RWPE1 (cell line): ENCODE measurements at places on chromosomes 4 and X.

DNA sequence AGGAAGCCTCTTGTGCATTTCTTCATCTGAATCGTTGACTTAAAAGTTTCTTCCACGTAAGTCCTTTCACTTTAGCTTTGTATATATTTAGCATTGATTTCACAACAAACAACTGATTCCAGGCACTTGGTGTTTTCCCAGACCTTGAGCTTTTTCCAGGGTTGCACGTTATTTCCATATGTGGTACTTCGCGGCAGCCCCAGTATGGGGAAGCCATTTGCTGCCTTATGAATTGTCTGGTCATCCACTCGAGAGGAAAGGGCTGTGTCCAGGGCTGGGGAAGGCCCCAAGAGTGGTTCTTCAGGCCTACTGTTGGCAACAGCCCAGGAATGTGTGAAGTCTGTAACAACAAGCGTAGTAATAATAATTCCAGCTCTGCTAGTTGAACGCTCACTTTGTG lies 2.8 kb upstream of the TLR8 start:
- no peak for DNase-seq

GRCh38 chr4:157217708-157218107 lies 2.8 kb upstream of the GRIA2 start:
- no peak for DNase-seq

DNA sequence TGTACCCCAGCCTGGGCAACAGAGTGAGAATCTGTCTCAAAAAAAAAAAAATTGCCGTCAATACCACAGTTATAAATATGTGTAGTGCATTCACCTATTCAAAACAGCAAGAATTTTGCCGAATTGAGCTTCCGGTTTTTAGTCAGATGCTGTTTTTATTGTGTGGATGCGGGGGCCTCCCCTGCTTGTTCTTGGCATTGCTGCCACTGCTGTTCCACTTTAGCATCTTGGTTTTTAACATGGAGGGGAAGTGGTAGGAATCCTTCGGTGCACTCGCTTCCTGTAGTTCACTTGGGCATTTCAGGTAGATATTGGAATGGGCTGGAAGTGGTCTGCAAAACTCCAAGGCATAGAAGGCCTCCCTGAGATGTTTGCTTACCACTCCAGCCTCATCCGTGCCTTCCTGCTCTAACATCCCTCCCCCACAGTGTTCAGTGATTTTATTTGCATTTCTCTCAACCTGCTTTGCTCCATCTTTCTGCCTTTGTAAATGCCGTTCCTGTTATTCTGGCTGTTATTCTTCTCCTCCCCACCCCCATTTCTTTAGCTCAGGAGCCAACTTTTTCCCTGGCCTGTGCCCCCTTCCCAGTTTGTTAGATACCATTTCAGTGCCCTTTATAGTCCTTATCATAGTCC lies 25.5 kb downstream of the MOB1B start:
- no peak for DNase-seq

- DNase-seq, result peak; percentile 24
These were observed 54.4 kb downstream of the FAT1 start for GRCh38 chr4:186669159-186669731.

DNA sequence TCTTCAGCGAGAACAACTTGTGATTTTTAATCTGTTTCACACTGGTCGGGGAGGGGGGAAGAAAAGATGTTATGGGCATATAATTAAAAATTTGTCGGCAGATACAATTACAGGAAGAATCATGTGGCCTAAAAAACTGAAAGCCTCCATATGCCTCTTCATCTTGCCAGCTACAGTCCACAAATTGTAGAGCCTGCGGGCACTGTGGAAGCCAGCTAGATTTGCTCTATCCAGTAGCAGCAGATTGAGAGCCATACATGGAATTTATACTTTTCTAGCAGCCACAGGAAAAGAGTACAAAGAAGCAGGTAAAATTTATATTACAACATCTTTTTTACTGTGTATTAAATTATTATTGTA lies 147.3 kb downstream of the TBL1X start:
- no peak for DNase-seq

- DNase-seq, result no peak
These were observed 43.7 kb downstream of the MAGEC1 start for GRCh38 chrX:141947350-141947749.

- no peak for DNase-seq
These were observed 6.7 kb downstream of the TNMD start for GRCh38 chrX:100591256-100592051.

DNA sequence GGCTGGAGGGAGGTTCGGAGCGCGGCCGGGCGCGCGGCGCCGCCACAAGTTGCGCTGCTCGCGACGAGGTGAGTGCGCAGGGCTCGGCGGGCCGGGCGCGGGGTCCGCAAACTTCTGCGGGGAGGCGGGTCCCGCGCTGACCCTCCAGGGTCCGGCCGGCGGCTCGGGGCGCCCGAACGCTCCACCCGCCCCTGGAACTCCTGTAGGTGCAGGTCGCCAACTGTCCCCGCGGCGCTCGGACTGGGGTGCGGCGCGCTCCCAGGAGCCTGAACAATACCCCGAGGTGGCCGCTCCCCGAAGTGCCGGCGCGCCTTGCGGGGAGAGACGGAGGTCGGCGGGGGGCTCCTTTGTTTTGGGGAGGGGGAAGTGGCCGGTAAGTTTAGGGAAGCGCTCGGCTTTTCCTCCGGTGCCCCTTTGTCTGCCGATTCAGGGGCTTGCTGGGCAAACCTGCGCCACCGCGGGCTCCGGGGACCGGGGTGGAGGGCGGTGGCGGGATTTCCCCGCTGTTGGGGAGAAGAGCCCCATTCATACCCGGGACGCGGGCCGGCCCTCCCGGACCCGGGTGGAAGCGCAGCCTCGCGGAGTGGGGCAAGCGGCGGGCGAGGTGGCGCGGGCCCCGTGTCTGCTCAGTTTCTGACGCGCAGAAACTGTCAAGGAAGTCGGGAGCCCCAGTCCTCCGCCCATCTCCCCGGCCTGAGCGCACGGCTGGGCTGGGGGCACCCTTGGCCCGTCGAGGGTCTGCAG lies 694 bp downstream of the TBL1X start:
- DNase-seq, result no peak

DNA sequence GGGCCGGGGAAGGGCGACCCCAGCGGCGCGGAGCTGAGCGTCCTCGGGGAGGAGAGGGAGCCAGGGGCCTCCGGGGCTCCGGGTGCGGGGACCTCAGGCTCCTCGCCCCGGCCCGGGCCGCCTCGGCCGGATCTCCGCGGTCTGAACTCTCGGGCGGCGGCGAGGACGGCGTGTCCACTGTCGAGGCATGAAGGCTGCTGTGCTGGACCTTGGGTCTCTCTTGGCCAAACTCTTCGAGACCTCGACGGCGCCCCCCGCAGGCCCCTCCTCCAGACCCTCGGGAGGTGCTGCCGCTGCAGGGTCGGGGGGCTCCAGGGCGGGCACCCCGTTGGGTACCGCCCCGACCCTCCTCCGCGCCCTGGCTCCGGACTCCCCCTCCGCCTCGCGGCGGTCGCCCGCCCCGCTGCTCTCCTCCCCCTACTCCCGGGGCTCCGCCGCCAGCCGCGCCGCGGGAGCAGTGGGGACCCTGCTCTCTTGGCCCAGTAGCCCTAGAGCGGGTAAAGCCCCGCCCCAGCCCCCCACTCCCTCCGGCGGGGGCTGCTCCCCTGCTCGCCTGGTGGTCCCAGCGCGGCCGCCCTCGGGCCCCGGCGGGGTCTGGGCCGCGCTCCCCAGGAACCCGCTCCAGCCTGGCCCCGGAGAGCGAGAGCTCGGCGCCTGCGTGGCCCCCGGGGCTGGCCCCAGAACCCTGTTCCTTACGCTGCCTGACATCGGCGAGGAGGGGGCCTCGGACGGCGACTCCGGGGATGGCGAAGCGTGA lies 564 bp downstream of the FAM149A start:
- DNase-seq, result peak; percentile 8

- DNase-seq, result no peak
These were observed 303.7 kb downstream of the ARHGAP24 start for GRCh38 chr4:85778632-85779131.

DNA sequence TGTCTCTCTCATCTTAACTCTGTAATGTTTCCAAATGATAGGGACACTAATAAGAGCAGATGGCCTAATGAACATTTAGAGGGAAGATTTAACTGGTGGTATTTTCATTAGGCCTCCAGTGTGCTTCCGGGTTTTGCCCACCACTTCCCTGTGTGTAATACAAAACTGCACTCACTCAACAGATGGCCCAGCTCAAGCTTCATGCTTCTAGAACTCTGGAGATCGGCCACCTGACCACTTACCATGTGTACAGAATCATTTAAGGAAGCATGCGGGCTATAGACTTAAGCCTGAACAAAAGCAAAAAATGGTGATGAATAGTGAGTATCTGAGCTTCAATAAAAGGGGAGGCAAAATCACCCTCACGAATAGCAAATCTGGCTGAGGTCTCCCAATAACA lies 89.3 kb downstream of the SH2D1A start:
- no peak for DNase-seq

DNA sequence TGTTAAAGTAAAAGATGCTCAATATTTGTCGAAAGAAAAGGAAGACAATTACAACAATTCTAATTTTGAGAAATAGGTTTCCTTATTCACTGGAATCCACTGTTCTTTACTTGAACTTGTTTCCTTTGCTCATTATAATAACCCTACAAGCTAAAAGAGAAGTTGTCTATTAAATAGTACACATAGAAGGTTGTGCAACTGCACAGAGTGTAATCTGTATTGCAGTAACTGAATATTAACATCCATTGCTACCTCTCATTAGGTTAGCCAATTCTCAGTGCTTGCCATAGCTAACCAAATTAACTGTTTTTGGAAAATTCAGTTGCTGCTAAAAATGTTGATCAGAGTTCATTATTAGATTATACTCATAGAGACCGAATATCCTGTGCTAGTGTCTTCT lies 120.0 kb downstream of the PDLIM5 start:
- no peak for DNase-seq

- no peak for DNase-seq
These were observed 52.9 kb upstream of the HPGDS start for GRCh38 chr4:94395562-94395961.

- DNase-seq, result no peak
These were observed 10.1 kb downstream of the SMIM10L2A start for GRCh38 chrX:135431886-135432285.

- no peak for DNase-seq
These were observed 148.8 kb downstream of the CPEB2 start for GRCh38 chr4:15151033-15151432.

- DNase-seq, result no peak
These were observed 44.0 kb upstream of the USP38 start for GRCh38 chr4:143140696-143141095.

DNA sequence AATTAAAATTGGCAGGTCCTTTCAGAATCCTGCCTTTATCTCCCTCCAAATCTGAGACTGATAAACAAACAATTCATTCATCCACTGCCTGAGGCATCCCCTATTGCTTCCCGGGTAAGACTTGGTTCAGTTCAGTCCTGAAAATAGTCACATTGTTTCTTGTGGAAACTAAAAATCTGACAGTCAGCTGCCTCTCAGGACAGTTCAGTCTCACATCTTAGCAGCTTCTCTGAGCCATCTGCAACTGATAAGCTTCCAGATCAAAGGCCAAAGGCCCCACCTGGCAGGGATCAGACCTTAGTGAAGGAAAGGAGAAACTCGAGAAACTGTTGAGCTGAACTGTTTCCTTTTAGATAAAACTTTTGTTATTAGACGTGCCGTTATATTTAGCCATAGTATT lies 264.5 kb downstream of the IL15 start:
- DNase-seq, result no peak

- DNase-seq, result no peak
These were observed 710.0 kb downstream of the IL1RAPL1 start for GRCh38 chrX:29297171-29297800.

GRCh38 chr4:66852843-66853242 lies 692.5 kb downstream of the CENPC start:
- no peak for DNase-seq

DNA sequence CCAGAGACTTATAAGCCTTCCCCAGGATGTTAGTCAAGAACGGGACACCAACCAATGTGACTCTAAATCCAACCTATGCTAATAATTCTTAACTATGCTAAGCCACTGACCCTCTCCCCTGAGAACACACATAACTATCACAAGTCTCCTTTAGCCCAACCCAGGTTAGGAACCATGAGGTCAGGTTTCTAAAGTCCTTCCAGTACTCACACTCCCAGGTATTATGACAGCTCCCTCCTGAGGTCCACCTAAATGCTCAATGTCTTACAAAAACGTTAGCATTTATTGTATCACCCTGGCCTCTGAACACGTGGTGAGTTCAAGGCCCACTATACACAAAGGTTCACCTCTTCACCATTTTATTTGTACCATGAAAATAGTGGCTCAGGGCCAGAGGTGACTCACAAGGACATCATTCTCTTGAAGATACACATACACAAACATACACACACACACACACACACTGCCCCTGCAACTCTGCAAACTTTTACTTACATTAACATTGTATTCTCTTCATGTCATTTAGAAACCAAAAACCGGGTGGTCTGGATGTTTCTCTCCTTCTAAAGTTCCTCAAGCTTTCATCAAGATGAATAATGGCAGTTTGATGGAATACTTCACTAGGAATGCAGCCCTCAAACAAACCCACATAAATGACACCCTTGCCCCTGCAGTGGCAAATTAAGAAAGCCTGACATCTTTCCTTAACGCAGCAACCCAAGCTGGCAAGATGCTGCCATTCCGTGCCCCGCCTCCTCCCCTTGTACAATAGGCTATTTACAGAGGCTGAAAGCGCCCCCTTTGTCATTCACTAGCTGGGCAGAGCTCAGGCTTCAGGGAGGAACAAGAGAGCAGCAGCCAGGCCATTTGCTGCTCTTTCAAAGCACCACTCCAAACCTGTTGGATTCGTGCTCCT lies 17.7 kb downstream of the ACSL1 start:
- DNase-seq, result no peak
